ENCODE measurements at places on chromosomes 11 and 22.

- no peak for DNase-seq
These were observed 238.7 kb upstream of the PLET1 start for GRCh38 chr11:112499153-112499880.

- peak; percentile 62 for DNase-seq
These were observed 9.8 kb upstream of the FAM111B start for GRCh38 chr11:59097113-59097708.

GRCh38 chr22:32486656-32487390, 12.2 kb downstream of the FBXO7 start:
- DNase-seq: no peak

GRCh38 chr11:83600661-83601060, 314.5 kb upstream of the CCDC90B start:
- no peak for DNase-seq

GRCh38 chr11:15093432-15093831, 20.0 kb downstream of the CALCB start:
- DNase-seq: no peak

DNA sequence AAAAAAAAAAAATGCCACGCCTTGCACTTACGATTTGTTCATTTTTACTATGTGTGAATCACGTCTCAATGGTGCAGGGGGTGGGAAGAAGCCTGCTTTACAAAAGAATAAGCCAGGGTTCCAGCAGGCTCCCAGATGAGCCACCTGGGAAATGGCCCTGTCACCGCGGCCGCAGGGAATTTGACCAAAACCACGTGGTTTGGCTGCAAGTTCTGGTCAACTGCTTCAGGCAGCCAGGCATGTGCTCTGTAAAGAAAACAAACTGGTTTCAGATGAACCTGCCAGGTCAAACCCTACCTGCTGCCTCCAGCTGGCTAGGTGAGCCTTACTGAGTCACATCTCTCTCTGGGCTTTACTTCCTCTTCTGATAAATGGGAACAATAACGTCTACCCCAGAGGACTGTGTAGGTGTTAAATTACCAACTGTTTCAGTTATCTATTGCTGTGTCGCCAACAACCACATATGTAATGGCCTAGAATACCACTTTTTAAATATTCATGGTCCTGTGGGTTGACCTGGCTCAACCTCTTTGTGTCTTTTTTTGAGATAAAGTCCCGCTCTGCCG, 30.5 kb upstream of the GCAT start:
- DNase-seq: peak; percentile 94

Data from IMR-90 (cell line).